ENCODE measurements at places on chromosomes 13 and 19.

GRCh38 chr13:107808389-107808788 is 406.9 kb downstream of the LIG4 start:
- no peak for DNase-seq

GRCh38 chr13:31413516-31413915 is 213.7 kb downstream of the B3GLCT start:
- DNase-seq = no peak

GRCh38 chr19:46447824-46448223 is 19.1 kb upstream of the PNMA8C start:
- no peak for DNase-seq

GRCh38 chr19:19535311-19536191 is 2.5 kb upstream of the CILP2 start:
- no peak for DNase-seq

- no peak for DNase-seq
These were observed 3.0 kb upstream of the EFNA2 start for GRCh38 chr19:1282588-1283206.

DNA sequence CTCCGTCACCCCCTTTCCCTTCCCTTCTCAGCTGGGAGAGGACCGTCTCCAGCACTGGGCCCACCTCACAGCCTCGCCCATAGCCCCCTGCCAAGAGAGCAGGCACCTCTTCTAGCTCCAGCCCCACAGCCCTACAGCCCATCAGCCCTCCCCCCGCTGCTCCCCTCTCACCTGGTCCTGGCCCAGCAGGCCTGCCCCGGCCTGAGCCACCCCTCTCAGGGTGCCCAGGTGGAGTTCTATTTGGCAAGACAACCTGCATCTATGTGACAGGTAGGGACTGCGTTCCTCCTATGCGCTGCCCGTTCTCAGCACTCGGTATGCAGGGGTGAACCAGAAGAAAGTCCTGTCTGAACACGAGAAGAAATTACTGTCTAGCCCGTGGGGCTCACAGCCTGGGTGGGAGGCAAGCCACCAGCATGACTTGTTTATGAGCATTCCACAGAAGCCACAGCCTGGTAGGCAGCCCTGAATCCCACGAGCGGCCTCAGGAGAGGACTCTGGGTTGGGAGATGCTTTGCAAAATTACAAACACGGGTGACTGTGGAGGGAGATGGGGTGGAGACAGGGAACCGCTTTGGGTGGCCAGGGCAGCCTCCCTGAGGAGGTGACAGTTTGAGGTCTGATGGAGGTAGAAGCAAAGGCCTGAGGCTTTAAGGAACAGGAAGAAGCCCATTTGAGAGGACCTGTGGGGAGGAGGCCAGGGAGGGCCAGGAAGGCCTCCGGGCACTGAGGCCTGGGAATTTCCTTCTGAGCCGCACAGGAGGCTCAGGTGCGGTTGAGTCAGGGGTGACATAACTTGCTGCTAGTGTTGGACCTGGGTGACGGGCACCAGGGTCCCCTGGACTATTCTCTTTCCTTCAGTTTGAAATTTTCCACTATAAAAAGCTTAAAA is 1.2 kb upstream of the PLEKHF1 start:
- no peak for DNase-seq

DNA sequence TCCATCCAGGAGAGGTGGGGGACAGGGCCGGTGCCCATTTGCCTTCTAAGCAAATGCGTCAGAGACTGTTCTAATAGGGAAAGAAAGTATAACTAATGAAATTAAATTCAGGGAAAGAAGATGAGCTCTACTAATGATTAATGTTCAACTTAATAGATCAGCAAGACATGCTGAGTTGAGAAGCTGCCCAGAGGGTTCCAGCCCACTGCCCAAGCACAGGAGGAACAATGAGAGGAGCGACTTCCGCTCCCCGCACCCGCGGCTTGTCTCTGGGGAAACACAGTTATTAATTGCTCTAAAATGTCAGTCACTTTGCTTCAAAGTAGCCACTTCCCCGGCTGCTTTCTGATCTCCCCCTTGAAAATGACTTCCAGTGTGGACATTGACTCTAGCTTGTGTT is 331.3 kb downstream of the UQCRFS1 start:
- no peak for DNase-seq

DNA sequence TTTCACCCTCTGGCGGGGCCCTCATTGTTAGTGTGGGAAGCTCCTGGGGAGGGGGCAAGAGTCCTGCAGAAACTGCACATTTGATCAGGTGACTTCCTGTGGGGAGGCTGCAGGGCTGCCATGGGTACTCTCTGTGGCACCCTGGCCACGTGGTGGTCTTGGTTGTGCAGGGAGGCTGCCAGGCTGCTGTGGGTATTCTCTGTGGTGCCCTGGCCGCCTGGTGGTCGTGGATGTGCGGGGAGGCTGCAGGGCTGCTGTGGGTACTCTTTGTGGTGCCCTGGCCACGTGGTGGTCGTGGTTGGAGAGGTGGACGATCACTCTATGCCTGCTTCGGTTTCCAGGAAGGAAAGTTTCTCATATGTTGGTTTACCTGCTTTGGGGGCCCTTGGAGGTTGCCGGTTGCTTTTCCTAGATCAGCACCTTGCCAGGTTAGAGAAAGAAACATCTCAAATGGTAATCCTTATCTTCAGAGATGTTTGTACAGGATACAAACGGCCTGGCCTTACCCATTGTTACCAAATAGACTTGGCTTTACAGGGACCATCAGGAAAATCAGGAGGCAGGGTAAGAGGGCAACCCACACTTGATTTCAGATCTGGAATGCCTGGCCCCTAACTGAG is 22.9 kb downstream of the TEX29 start:
- no peak for DNase-seq

- no peak for DNase-seq
These were observed 1.3 kb upstream of the ZNF181 start for GRCh38 chr19:34732612-34733211.

DNA sequence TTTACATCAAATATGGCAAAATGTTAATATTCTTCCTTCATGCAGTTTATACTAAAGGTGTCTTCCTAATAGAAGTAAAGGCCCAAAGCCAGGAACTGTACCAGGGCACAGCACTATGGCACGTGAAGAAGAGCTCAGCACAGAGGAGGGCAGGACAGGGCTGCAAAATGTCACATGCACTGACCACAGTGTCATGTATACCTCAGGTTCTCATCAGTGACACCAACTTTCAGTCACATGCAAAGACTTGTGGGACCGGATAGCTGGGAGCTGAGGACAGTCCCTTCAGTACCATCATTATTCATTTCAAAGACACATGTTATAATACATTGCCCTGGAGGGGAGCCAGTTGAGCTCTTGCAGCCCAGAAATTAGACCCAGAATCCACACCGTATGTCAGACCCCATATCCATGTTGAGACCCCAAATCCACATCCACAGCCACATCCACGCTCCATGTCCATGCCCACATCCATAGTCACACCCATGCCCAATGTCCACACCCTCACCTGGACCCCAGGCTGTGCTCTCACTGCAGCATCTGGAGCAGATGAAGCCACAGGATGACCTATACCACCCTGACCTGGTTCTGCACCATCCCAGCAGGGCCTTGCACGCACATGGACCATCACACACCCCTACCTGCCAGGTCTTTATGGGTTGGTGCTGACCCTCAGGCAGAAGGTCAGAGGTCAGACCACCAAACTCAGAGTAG is 111.8 kb downstream of the TUBA3C start:
- no peak for DNase-seq

- no peak for DNase-seq
These were observed 33.7 kb downstream of the NFILZ start for GRCh38 chr19:8663920-8664670.

GRCh38 chr13:22050951-22051563 is 380.2 kb downstream of the FGF9 start:
- no peak for DNase-seq

GRCh38 chr19:10625762-10626138 is 397 bp downstream of the SLC44A2 start:
- no peak for DNase-seq

DNA sequence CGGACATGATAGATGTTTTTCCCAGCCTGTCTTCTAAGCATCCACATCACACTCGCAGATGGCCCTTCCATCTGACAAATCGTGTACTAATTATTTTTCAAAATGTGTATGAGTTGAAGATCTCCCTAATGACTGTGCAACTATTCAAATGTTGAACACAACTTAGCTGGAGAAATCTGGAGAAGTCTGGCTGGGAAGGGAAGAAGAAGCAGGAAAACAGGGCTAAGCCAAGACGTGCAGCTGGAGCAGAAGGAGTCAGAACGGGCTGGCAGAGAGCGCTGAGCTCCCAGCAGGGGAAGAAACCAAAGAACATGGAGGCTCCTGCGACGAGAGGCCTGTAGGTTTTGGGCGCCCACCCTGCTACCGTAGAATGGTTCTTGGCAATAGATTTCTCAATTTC is 13.2 kb upstream of the LATS2 start:
- no peak for DNase-seq

GRCh38 chr13:97749174-97749573 is 204.3 kb upstream of the IPO5 start:
- DNase-seq = no peak

- DNase-seq = no peak
These were observed 190.4 kb downstream of the DCLK1 start for GRCh38 chr13:35940734-35941133.

DNA sequence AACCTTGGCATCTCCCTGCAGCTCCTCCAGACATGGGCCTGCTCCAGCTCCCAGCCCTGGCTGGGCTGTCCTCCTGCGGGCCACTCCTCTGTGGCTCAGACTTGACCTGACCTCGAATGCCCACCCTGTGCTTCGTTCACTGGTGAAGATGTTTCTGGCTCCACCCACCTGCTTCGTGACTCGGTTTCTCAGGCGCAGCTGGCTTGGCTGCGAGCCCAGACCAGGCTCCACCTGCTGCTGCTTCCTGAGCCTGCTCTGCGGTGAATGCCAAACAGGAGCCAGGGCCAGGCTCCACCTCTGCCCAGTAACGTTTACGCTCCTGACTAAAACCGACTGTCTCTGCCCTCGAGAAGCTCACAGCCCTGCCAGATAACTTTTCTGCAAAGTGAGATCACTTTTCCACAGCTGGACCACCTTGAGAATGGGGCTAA is 8.9 kb upstream of the RSPH6A start:
- DNase-seq = no peak

GRCh38 chr19:35229601-35230000 is 1.1 kb upstream of the FAM187B start:
- no peak for DNase-seq

GRCh38 chr19:46732172-46732938 is 13.5 kb upstream of the FKRP start:
- DNase-seq = no peak

- no peak for DNase-seq
These were observed 44.6 kb downstream of the DLEU7 start for GRCh38 chr13:50798923-50799322.

GRCh38 chr13:99375738-99376080 is 68.5 kb upstream of the GPR183 start:
- no peak for DNase-seq

- DNase-seq = no peak
These were observed 40.6 kb upstream of the GJB6 start for GRCh38 chr13:20272588-20273171.

DNA sequence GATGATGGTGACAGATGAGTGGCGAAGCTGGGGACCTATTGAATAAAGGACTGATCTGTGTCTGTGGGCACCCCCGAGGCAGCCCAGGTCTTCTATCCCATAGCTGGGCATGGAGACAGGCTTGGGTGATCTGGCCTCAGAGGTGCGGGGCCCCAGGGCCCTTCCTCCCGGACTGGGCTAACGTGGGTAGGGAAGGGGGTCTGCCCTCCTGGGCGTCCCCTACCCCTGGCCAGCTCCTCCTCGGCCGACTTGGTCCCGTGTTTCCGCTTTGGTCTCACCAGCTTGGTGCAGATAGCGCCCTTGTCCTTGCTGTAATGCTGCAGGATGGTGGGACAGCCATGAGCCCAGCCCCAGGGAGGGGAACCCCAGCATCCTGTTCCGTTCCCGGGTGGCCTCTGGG is 3.3 kb downstream of the MATK start:
- DNase-seq = no peak

GRCh38 chr19:1910177-1910576 is 5.0 kb downstream of the ADAT3 start:
- DNase-seq = no peak

DNA sequence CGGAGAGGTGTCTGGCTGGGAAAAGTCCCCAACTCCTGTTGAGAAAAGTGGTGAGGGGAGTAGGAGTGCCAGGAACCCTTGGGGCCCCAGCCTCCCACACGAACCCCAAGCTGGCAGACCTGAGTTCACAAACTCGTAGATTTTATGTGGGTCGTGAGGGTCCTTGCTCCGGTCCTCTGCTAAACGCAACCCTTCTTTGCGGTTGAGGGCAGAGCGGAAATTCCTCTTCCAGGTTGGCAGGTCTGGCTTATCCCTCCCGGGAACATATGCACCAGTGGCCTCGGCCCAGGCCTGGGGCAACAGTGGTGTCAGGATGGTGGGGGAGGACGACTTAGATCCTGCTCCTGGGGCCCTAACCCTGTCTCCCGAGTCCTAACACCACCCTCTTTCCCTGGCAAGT is 2.4 kb downstream of the IRF3 start:
- DNase-seq = no peak

DNA sequence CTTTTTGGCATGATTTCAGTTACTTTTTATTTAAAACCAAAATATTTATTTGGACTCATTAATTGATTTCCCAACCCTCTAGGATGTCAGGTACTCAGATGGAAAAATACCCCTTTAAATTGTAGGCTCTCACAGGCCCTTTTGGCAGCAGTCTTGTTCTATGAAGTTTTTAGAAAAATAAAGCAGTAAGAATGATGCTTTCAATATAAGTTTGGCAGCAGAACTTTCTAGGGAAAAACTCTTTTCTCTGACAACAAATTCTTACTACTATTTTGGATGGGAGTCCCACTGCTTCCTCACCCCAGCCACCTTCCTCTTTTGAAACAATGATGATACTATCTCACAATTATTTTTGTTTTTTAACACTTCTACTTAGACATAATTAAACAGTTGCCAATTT is 581.6 kb upstream of the SGCG start:
- no peak for DNase-seq

- no peak for DNase-seq
These were observed 267.8 kb downstream of the FGF9 start for GRCh38 chr13:21938636-21939035.

DNA sequence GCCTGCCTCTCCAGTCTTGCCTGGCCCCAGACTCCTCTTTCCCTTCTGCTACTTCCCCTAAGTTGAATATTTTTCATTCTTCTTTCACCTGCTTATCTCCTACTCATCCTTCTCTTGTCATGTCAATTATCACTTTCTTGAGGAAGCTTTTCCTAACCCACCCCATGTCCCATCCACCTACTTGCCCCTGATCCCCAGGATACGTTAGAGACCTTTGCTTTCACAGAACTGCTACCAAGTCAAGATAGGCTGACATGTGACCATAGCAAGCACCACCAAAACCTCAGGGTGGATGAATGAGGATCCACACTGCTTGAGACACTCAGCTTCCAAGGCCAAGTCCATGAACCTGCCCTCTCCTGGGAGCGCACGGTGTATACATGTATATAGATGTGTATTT is 131.5 kb downstream of the DNAJC15 start:
- DNase-seq = no peak

DNA sequence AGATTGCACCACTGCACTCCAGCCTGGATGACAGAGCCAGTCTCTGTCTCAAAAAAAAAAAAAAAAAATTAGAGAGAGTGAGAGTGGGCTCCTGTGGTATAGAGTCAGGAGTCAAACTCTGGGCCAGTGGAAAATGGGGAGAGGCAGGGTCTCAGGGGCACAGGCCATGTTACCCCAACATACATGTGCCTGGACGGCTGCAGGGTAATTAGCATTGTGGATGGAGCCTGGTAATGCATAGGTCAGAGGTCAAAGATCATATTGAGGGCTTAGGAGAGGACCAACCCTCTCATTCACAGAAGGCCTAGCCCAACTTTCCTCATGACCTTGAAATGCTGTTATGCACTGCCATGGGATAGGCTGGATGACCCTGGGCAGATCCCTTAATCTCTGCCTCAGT is 7.1 kb downstream of the CLIP3 start:
- DNase-seq = no peak

Measured in neural crest cell (in vitro differentiated cells).